ENCODE measurements at places on chromosomes 2 and 18. TPM values are rescaled to one million over a fixed set of nuclear protein-coding genes. Genes with fewer than 3 reads are reported as not detected.

DNA sequence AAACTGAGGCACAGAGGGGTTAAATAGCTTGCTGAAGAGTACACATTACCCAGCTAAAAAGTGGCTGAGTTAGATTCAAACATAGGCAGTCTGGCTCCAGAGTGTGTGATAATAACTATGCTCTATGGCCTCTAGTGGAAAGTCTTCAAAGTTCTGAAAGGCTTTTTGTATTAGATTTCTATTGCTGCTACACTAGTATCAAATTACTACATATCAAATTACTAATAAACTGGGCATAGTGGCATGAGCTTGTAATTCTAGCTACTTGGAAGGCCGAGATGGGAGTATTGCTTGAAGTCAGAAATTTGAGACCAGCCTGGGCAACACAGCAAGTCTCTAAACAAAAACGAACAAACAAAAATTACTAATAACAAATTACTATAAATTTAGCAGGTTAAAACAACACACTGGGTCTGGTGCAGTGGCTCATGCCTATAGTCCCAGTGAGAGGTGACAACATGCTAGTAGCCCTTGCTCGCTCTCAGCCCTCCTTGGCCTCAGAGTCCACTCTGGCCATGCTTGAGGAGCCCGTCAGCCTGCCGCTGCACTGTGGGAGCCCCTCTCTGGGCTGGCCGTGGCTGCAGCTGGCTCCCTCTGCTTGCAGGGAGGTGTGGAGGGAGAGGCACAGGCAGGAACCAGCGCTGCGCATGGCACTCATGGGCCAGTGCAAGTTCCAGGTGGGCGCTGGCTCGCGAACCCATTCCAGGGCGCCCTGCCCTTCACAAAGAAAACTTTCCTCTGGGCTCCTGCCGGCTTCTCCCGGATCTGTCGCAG is 38.2 kb upstream of the TWSG1 start:
- DNase-seq: no peak

- no peak for DNase-seq
Measured at GRCh38 chr2:215498431-215498830, 62.6 kb upstream of the FN1 start.

- DNase-seq: no peak
Measured at GRCh38 chr2:73890301-73891092, 2.3 kb upstream of the ACTG2 start.

- no peak for DNase-seq
Measured at GRCh38 chr2:20216130-20217025, 8.6 kb downstream of the SDC1 start.

DNA sequence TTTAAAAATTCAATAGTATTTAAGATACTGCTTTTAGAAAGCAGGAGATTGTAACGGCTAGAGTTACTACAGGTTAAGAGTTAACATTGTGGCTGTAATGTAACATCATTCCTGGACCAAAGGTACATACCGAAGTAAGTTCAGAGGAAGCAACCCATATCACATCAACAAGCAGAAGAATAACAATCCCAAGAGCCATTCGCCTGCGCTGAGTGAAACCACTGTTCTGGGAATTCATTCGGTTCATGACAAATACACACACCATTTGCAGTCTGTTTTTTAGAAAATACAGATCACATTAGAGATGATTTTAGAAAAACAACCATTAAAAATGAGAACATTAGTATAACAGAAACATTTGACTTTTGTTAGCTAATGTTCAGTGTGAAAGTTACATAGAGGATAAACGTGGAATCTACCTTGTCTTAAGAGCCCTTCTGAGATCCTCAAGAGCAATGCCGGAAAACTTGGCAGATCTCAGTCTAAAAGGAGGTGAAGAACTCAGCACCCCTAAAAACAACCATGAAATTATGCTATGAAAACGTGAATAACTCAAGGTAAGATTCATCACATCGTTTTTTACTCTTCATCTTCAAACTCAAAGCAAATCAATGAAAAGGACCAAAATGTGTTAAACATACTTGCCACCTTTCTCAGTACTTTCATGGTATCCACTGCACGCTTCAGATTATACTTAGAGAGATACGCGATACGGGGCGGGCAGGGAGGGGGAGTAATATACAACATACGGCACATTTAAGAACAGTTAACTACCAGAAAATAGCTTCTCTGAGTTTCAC is 1.2 kb downstream of the SLC35F5 start:
- DNase-seq: no peak

- no peak for DNase-seq
Measured at GRCh38 chr2:45253151-45253550, 243.9 kb upstream of the SIX2 start.

- DNase-seq: no peak
Measured at GRCh38 chr2:64852771-64853241, 136.4 kb upstream of the SLC1A4 start.

GRCh38 chr2:42967959-42968674 is 175.7 kb upstream of the HAAO start:
- DNase-seq: peak; percentile 61

DNA sequence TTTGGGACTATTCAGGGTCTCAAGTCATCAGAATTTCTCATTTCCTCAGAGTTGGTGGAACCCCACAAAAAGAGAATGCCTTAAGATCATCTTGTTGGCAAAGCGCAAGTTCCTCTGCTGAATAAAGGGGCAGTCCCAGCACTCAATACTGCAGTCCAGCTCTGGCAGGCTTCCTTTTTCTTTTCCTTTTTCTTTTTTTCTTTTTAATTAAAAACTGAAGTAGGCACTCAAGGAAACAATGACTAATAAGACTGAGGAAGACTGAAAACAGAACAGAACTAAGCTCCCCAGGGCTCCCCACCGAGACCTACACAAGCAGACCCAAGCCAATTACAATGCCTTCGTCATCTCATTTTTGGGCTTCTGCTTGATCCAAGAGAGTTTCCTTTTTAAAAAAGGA is 82.0 kb downstream of the STK39 start:
- DNase-seq: no peak

GRCh38 chr2:23862716-23863426 is 64.1 kb downstream of the ATAD2B start:
- no peak for DNase-seq

DNA sequence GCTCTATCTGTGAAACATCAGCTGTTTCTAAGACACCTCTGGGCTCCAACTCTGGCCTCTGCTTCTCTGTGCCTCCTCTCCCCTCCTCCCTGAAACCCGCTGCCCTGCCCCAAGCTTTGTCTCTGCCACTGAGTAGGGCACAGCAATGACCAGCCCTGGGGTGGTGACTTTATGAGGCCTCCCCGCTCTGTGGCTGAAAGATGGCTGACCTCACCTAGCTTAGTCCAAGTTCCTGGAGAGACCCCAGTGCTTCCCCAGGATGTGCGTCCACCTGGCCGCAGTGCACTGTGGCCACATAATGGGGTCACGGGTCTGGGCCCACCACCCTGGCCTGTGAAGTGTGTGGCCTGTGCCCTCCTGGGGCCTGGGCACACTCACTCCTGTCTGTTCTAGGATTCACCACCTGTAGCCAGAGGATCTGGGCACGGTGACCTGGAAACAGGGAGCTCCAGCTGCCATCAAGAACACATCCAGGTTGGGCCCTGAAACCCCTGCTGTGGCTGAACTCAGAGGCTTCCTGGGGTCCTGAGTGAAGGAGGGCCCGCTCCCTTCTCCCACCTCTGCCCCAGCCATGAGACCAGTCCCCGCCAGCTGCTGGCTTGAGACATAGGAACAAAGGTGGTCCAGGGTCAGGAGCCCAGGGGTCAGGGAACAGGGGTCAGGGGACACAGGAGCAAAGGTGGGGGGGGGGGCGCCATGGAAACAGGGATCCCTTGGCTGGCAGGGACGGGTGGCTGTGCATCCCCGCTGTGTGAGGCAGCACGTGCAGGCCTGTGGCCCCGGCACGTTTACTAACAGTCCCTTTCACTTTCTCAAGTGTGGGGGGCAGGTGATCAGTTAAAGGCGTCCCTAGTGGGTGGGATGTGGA is 29.3 kb upstream of the OTOS start:
- no peak for DNase-seq

DNA sequence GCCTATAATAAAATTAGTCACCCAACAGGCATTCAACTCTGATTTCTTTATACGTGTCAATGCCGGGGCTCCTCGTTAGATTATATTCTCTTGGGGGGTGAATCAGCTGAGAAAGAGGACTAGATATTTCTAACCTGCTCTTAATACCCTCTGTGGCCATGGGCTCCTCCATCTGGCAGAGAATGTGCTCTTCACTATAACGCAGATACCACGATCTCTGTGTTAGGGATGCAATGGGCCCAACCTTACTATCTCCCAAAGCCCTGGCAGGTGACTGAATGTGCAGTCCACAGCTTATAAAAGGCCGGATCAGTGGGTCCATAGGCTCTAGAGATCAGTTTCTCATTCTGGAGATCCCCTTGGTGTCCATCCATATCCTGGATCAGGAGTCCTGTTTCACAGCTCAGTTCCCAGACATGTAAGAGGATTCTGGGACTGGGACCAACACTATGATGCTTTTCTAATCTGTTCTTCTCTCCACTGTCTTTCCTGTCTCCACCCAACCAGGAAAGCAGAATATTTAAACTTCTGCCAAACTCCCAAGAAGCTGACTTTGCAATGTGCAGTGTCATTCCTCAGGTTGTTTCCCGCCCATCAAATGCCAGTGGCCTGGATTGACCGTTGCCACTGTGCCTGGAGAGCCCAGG is 71.4 kb upstream of the CELF4 start:
- no peak for DNase-seq

GRCh38 chr2:12169721-12170120 is 423.3 kb downstream of the LPIN1 start:
- DNase-seq: no peak

DNA sequence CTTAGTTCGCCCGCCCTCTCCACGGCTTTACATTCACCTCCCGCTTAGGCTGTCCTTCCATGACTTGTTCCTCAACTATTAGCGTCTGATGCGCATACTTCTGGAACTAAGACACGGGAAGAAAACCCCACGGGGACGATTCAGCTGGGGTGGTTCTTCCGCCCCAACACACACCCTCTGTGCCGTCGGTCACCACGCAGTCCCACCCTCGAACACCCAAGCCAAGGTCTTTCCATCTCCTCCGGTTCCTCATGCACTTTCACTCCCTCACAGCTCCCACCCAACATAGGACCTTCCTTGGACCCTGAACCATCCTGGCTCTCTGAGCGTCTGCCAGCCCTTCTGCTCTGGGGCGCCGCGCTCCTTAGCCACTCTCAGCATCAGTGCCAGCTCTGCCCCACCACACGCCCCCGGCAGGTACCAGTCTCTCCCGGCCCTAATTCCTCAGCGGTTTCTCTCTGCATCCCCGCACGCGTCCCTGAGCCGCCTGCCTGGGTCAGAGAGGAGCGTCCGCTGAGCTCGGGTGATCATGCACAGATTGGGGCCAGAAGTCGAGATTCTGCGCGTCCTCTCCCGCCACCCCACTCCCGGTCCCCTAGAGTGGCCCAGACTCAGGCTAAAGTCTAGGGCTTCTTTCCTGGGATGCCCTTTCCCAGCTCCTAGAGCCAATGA is 522 bp upstream of the SRD5A2 start:
- DNase-seq: no peak

GRCh38 chr2:239927424-239927981 is 97.6 kb downstream of the NDUFA10 start:
- DNase-seq: peak; percentile 17

DNA sequence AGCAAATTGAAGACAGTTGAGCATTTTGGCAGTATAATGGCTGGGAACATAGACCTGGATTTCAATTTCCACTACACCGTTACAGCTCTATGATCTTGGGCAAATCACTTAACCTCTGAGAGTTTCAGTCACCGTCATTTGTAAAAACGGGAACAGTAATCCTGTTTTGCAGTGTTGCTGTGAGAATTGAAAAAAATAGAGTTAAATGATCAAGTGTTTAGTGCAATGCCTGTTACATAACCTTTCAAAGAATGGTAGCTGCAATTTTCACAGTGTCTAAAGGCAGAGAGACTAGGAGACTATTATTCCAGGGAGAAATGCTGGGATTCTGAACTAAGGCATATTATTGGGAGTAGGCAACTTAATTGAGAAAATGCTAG is 2.0 kb downstream of the AGPS start:
- DNase-seq: no peak

DNA sequence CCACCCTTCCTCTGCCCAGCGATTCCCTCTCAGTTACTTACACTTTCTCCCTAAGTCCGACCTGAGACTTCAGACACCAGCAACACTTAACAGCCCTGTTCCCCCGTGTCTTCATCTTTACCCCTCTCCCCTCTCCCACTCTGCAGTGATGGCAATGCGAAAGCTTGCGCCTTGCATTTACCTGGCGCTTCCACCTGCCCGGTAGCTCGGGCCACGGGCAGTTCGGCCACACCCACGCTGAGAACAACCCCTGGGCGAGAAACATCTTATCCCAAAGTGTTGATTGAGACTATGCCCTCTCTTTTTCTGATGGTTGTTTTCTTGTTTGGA is 558 bp downstream of the DNAJC10 start:
- DNase-seq: no peak

- no peak for DNase-seq
Measured at GRCh38 chr18:33708876-33709275, 130.9 kb downstream of the ASXL3 start.

DNA sequence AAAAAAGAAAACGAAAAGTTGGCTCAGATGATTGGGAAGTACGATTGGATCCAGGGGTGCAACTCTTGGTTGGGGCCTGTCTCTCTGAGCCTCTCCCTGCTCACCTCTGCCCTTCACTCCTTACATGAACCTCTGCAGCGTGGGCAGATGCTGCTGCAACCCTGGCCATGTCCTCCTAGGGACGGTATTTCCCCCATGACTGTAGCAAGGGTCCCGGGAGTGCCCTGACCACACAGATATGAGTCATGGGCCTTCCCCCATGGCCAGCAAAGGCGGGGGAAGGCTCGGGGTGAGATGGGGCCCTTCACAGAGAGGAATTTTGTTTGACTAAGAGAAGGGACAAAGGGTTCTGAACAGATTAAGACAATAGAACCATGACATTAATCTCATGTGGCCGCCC is 129.0 kb downstream of the NCK2 start:
- no peak for DNase-seq

- DNase-seq: no peak
Measured at GRCh38 chr2:84849271-84849952, 31.5 kb downstream of the TRABD2A start.

DNA sequence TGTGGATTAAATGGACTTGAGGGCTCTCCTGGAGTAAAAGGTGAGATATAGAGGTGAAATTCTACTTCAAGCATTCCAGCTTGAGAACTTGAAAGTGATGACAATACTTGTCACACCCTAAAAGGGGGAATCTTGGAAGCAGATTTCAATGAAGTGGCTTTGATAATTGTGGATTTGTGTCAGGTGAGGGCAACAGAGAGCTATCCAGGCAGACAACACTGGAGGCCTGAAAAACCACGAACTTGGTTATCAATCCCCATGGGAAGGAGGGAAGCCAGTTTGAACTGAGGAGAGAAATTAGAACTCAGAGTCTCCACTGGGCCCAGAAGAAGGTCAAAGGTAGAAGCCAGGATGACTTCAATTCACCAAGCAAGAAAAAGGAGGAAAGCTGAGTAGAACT is 263.9 kb downstream of the FIGN start:
- DNase-seq: no peak

GRCh38 chr18:75802681-75803080 is 375.2 kb upstream of the SMIM21 start:
- no peak for DNase-seq

GRCh38 chr18:31170335-31170734 is 7.7 kb upstream of the DSC1 start:
- DNase-seq: no peak

MC5R gene
- total RNA-seq: not detected

CAPN13 gene
- total RNA-seq: 0.14 TPM

SERPINB3 gene
- total RNA-seq: not detected

GPR45 gene
- not detected for total RNA-seq

CRYGC gene
- not detected for total RNA-seq

PDCL3 gene
- total RNA-seq: 20.6 TPM

NEUROD1 gene
- not detected for total RNA-seq

TDRD15 gene
- not detected for total RNA-seq

LYPD1 gene
- 6.7 TPM for total RNA-seq

RDH14 gene
- total RNA-seq: 22.3 TPM

CPS1 gene
- total RNA-seq: 7.5 TPM

ST8SIA5 gene
- total RNA-seq: 0.75 TPM
